ENCODE measurements at places on chromosomes 12 and 14. TPM values are rescaled to one million over a fixed set of nuclear protein-coding genes. Genes with fewer than 3 reads are reported as not detected.

Gene LAG3
- 45.6 TPM for total RNA-seq

Gene PRKD1
- not detected for total RNA-seq

DNA sequence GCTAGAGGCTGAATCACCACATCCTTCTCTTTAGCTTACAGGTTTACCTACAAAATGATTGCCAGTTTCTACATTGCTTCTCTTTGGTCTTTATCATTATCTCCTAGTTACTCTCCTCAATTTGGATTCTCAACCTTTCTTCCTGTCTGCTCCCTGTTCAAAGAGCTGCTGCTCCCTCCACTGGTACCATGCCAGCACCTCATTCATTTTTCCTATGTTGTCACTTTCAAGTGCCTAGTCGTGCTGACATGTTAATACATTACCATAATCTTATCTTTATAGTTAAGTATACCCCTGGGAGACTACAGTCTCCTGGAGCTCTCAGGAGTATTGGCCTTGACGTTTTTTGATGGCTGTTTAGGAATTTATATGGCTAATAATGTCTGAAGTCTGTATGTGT is 14.2 kb downstream of the FRS2 start:
- ATAC-seq, result no peak

Gene SLCO1B1
- not detected for total RNA-seq

DNA sequence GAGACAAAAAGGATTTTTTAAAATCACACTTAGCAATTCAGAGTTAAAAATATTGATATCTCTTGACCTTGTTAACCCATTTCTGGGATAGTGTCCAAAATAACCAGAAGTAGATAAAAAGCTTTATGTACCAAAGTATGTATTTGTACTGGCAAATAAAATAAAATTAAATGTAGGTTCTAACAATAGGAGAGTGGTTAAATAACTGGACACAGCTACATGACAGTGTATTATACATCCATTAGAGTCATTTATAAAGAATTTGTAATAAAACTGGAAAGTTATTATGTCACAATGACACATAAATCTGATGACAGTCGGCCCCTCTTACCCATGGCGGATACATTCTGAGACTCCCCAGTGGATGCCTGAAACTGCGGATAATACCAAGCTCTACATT is 34.0 kb downstream of the BMAL2 start:
- no peak for ATAC-seq

Gene CGRRF1
- total RNA-seq, result 12.3 TPM

All from activated T-helper 17 cell treated with anti-CD3 and anti-CD28 coated beads, Interleukin-2, amount 50 U/mL, for 72 hours (primary cell).